ENCODE measurements at places on chromosomes 1 and 21. TPM values are rescaled to one million over a fixed set of nuclear protein-coding genes. Genes with fewer than 3 reads are reported as not detected.

ATG4C gene
- 12.6 TPM for total RNA-seq

GPX7 gene
- 15.3 TPM for total RNA-seq

MAP3K7CL gene
- 9.5 TPM for total RNA-seq

GRCh38 chr1:229230893-229231753, 39.8 kb upstream of the RAB4A start:
- no peak overlapping the region for H3K4me3 ChIP-seq
- H3K27ac ChIP-seq, result no peak overlapping the region
- H3K27me3 ChIP-seq, result peaks cover 31% of the 10 kb centered on the region
- H3K36me3 ChIP-seq, result no peaks in the 10 kb centered on the region
- no peak for DNase-seq

- no peaks in the 10 kb centered on the region for H3K36me3 ChIP-seq
- DNase-seq, result no peak
- H3K27ac ChIP-seq, result no peak overlapping the region
- H3K27me3 ChIP-seq, result no peaks in the 10 kb centered on the region
- no peak overlapping the region for H3K4me3 ChIP-seq
Observed at GRCh38 chr1:10432910-10433700, 2.9 kb downstream of the CENPS start.

DNA sequence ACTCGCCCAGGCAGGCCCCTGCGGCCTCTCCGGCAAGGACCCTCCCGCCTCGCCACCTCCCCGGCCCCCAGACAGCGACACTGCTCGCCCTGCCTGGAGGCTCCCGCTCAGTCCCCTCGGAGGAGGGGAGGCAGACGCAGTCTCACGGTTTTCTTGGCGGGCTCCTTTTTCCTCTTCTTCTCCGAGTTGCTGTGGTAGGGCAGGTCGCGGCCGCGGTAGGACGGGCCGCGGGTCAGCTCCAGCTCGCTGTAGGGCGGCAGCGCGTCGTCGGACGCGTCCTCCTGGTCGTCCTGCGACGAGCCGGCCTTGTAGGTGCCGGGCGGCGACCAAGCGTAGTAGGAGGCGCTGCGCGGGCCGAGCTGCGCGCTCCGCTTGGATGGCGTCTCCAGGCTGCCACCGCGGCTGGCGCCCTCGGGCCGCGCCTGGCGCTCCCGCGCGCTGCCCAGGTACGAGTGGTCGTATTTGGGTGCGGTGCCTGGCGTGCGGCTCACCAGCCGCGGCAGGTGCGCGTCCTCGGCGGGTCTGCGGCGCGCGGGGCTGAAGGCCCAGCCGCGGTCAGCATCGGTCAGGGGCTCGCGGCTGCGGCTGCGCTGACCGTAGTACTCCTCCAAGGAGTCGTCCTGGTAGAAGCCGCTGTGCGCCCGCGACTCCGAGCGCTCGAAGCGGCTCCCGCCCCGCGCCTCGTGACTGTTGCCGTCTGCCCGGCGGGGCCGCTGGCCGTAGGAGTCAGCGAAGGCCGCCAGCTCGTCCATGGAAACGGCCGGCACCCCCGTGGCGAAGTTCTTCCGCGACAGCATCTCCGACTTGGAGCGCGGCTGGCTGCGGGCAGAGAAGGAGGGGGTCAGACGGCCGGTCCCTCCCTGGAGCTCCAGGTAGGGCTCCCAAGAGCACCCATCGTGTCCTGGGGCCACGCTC, 44.8 kb upstream of the TADA1 start:
- H3K4me1 ChIP-seq, result peaks cover 1% of the 10 kb centered on the region
- DNase-seq, result no peak
- peaks cover 44% of the 10 kb centered on the region for H3K27me3 ChIP-seq
- no peak overlapping the region for H3K27ac ChIP-seq
- H3K4me3 ChIP-seq, result no peak overlapping the region
- H3K36me3 ChIP-seq, result peaks cover 3% of the 10 kb centered on the region

GRCh38 chr1:228225740-228226139, 17.9 kb downstream of the OBSCN start:
- no peak overlapping the region for H3K4me3 ChIP-seq
- H3K36me3 ChIP-seq, result peaks cover 17% of the 10 kb centered on the region
- no peaks in the 10 kb centered on the region for H3K4me1 ChIP-seq
- DNase-seq, result no peak
- no peaks in the 10 kb centered on the region for H3K27me3 ChIP-seq

DNA sequence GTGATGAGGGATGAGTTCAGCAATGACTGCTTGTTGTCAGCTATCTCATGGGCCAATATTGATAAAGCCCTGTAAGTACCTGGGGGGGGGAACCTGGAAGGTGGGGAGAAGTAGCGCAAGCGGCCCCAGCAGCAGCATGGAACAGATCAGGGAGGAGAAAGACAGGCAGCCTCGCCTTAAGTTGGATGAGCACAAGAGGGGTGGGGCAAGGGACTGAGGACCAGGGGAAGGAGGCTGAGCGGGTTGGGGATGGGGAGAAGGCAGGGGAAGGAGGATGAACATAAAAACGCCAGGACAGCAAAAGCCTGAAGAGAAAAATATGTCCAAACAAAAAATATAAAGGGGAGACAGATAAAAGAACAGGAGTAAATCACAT, 70.6 kb downstream of the ALG14 start:
- H3K27ac ChIP-seq, result no peak overlapping the region
- H3K4me3 ChIP-seq, result no peak overlapping the region
- no peak for DNase-seq
- no peaks in the 10 kb centered on the region for H3K27me3 ChIP-seq
- no peaks in the 10 kb centered on the region for H3K4me1 ChIP-seq

DNA sequence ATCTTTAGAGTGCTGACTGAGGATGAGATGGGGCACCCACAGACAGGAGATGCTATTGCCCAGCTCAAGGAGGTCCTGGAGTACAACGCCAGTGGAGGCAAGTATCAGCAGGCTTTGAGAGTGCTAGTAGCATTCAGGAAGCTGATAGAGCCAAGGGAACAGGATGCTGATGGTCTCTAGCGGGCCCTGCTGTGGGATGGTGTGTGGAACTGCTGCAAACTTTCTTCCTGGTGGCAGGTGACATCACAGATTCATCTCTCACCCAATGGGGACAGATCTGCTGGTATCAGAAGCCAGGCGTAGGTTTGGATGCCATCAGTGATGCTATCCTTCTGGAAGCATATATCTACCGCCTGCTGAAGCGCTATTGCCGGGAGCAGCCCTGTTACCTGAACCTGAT, 609.8 kb upstream of the NCAM2 start:
- H3K4me3 ChIP-seq, result no peak overlapping the region
- DNase-seq, result no peak
- no peaks in the 10 kb centered on the region for H3K36me3 ChIP-seq
- H3K27me3 ChIP-seq, result no peaks in the 10 kb centered on the region

DNA sequence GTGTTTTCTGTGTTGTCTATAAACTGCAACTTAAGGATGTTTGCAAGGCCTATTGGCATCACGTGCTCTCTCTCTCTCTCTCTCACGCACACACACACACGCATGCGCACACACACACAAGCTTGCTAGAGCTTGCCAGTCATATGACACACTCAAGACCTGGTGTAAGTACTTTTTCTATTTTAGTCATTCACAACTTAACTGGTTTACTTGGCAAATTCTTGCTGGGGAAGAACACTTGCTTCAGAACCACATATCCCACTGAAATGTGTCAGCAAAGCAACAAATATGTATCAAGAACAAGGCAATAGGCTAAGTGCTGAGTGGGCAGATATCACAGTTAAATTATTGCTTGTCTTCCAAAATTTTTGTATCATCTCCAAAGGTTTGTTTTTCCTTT, 107.8 kb downstream of the DISC1 start:
- no peak overlapping the region for H3K4me3 ChIP-seq
- DNase-seq, result peak; percentile 47
- H3K27me3 ChIP-seq, result no peaks in the 10 kb centered on the region
- no peak overlapping the region for H3K27ac ChIP-seq
- no peaks in the 10 kb centered on the region for H3K4me1 ChIP-seq

DNA sequence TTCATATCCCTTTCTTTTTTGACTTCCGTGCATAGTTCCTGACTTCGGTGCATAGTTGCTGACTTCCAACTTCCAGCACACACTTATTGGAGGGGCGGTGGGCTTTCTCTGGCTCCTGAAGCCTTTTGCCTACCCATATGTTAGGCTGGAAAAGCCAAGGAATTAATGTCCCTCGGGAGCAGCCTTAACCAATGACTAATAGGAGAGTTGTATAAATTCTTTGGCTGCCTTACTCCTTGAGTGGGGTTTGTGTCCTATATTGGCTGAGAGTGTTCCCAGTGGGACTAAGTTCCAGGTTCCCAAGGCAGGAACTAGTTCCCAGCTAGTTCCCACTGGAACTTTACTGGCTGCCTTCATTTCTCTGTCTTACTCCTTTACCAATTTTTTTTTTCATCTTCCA, 105.7 kb downstream of the ZNF326 start:
- H3K27me3 ChIP-seq, result no peaks in the 10 kb centered on the region
- DNase-seq, result no peak
- H3K36me3 ChIP-seq, result no peaks in the 10 kb centered on the region
- H3K27ac ChIP-seq, result no peak overlapping the region

DNA sequence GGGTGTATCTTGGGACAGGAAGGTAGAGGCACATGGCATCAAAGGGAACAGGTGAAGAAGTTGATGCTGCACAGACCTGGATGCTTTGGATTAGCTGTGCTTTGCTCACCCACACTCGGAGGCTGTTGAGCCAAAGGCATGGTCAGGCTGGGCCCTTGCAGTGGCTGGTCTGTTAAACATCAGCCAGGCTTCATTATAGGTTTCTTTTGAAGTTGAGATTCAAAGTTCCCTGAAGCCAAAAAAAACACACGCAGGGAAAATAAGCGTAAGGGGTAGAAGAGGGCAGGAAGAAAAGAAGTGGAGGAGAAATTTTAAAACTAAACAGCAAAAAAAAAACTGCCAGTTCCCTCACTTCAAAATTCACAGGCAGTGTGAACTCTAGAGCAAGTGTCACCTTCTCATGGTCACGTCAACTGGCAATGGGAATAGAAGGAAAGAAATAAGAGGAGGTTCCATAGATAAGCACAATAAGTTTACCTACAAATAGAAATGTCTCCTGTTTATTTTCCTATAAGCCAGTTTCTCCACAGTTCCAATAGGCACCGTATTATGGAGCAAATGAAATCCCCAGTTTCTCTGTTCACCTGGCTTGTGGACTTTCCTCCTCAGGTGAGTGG, 139.5 kb downstream of the PAPPA2 start:
- no peaks in the 10 kb centered on the region for H3K36me3 ChIP-seq
- no peak for DNase-seq
- H3K4me1 ChIP-seq, result no peaks in the 10 kb centered on the region
- H3K27ac ChIP-seq, result no peak overlapping the region
- H3K27me3 ChIP-seq, result no peaks in the 10 kb centered on the region
- no peak overlapping the region for H3K4me3 ChIP-seq

DNA sequence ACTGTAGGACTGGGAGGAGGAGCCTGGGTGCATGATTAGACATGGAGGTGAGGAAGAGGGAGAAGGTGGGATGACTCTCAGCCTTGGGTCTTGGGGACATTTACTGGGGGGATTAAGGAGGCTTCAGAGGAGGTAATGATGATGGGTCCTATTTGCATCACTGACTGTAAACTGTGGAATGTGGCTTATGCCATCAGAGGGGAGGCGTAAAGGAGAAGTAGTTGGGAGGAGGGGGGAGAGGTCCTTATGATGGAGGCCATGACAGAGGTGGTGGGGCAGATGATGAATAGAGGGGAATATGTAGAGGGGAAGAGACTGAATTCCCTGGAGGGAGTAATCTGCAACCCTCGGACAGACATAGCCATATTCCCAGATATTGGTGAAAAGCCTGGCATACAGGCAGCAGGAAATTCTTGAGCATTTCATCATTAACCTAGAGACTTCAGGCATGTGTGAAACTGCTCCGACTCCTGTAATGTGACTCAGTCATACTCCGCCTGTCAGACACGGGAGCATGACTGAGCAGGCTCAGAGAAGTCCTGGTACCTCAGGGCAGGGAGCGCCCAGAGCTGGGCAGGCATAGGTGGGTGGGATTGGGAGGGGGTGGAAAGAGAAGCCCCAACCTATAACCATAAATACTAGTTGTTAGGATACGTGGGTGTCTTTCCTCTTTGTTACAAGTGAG, 8.0 kb upstream of the LCE5A start:
- H3K4me1 ChIP-seq, result no peaks in the 10 kb centered on the region
- H3K27me3 ChIP-seq, result peaks cover 4% of the 10 kb centered on the region
- no peak overlapping the region for H3K27ac ChIP-seq
- no peaks in the 10 kb centered on the region for H3K36me3 ChIP-seq
- H3K4me3 ChIP-seq, result no peak overlapping the region

- no peak overlapping the region for H3K27ac ChIP-seq
- DNase-seq, result no peak
- no peaks in the 10 kb centered on the region for H3K4me1 ChIP-seq
- no peak overlapping the region for H3K4me3 ChIP-seq
Observed at GRCh38 chr1:208110296-208110695, 133.9 kb downstream of the PLXNA2 start.

DNA sequence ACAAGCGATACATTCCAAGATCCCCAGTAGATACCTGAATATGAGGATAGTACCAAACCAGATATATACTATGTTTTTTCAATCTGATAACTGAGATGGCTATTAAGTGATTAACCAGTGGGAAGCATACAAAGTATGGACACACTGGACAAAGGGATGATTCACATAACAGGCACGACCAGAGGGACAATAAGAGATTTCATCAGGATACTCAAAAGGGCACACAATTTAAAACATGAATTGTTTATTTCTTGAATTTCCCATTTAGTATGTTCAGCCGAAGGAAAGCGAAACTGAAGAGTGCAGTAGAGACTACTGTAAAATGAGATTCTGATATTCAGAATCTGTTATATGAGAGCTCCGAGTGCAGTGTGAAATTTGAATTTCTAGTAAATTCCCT, 10.6 kb downstream of the ZZZ3 start:
- H3K27ac ChIP-seq, result peak overlapping the region; percentile 83
- H3K4me3 ChIP-seq, result peak overlapping the region; percentile 72
- peaks cover 7% of the 10 kb centered on the region for H3K36me3 ChIP-seq
- no peak for DNase-seq
- peaks cover 58% of the 10 kb centered on the region for H3K4me1 ChIP-seq

- DNase-seq, result no peak
- no peak overlapping the region for H3K27ac ChIP-seq
- H3K4me1 ChIP-seq, result no peaks in the 10 kb centered on the region
Observed at GRCh38 chr1:94866164-94866807, 46.1 kb downstream of the SLC44A3 start.

GRCh38 chr1:100799954-100800612, 80.5 kb downstream of the VCAM1 start:
- no peak overlapping the region for H3K27ac ChIP-seq
- no peaks in the 10 kb centered on the region for H3K4me1 ChIP-seq
- H3K4me3 ChIP-seq, result no peak overlapping the region
- no peaks in the 10 kb centered on the region for H3K36me3 ChIP-seq
- peaks cover 31% of the 10 kb centered on the region for H3K27me3 ChIP-seq
- no peak for DNase-seq

- H3K4me3 ChIP-seq, result no peak overlapping the region
- no peak overlapping the region for H3K27ac ChIP-seq
- no peak for DNase-seq
Observed at GRCh38 chr1:112544751-112545150, 36.0 kb downstream of the WNT2B start.
